ENCODE measurements at places on chromosomes 11 and 22.

GRCh38 chr11:113831314-113831713, 44.1 kb downstream of the USP28 start:
- H3K36me3 ChIP-seq, result peaks cover 3% of the 10 kb centered on the region
- H3K4me1 ChIP-seq, result no peaks in the 10 kb centered on the region
- no peak overlapping the region for H3K27ac ChIP-seq
- H3K4me3 ChIP-seq, result no peak overlapping the region
- no peak for DNase-seq

- H3K27ac ChIP-seq, result no peak overlapping the region
- no peaks in the 10 kb centered on the region for H3K27me3 ChIP-seq
- H3K4me3 ChIP-seq, result no peak overlapping the region
- DNase-seq, result no peak
- H3K36me3 ChIP-seq, result no peaks in the 10 kb centered on the region
Observed at GRCh38 chr11:127624306-127624856, 623.8 kb upstream of the KIRREL3 start.

DNA sequence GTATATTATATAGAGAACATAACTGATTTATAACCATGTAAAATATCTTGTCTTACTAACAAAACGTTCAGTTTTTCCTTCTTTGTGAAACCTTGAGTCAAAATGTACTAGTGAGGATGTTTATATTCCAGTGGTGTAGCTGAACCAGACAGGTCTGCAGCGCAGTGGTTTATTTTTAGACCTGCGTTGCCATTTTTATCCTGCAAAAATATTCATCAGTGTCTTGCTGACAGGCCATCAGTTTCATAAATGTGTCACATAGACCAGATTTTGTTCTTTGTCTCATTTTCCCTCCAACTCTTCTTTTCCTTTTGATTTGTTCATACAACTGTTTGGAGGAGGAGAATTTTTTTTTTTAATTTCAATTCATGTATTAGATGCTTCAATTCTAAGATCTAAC, 43.1 kb downstream of the HSD17B12 start:
- H3K4me1 ChIP-seq, result no peaks in the 10 kb centered on the region
- no peak overlapping the region for H3K27ac ChIP-seq
- no peak overlapping the region for H3K4me3 ChIP-seq
- H3K27me3 ChIP-seq, result no peaks in the 10 kb centered on the region
- DNase-seq, result no peak

DNA sequence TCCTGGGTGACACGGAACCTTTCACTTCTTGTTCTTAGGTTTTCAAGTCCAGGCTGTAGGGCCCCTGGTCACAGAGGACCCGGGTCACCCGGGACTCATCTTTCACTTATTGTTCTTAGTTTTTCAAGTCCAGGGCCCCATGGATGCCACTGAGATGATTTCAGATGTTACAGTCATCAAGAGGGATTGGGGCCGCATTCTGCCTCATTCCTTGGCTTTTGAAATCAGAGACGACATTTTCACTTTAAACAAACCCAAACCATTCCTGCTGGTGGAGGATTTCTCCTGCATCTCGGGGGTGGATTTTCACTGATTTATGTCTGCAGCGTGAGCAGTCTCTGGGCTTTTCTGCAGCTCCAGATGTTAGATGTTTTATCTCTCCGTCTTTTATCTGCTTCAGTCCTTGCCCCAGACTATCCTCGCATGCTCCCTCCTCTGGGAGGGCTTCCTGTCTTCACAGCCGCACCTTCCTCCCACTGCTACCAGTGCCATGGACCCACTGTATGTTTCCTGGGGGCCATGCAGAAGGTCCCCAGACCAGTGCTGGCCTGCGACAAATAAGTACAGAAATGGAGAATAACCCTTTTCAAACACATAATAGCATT, 27.4 kb downstream of the FBLN1 start:
- no peak overlapping the region for H3K27ac ChIP-seq
- no peaks in the 10 kb centered on the region for H3K27me3 ChIP-seq
- H3K36me3 ChIP-seq, result no peaks in the 10 kb centered on the region

DNA sequence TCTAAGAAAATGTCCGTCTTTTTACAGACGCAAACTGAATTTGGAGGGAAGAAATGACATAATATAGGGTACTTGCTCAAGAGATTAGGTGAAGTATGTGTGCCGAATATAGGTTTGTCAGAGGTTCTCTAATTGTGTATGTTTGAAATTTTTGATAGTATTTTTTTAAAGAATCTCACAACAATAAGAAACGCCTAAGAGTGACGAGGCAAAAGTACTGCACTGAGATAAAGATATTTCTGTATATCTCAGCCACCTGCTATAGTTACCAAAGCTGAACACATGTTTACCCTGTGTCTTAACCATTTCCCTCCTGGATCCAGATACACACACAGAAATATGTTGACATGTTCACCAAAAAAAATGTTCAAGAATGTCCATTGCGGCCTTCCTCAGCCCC, 92.0 kb downstream of the PRMT3 start:
- no peak overlapping the region for H3K27ac ChIP-seq
- DNase-seq, result no peak
- H3K4me3 ChIP-seq, result no peak overlapping the region
- H3K4me1 ChIP-seq, result peaks cover 5% of the 10 kb centered on the region
- no peaks in the 10 kb centered on the region for H3K36me3 ChIP-seq
- H3K27me3 ChIP-seq, result no peaks in the 10 kb centered on the region

GRCh38 chr22:25014896-25015755, 62.6 kb downstream of the KIAA1671 start:
- H3K4me1 ChIP-seq, result no peaks in the 10 kb centered on the region
- H3K36me3 ChIP-seq, result no peaks in the 10 kb centered on the region
- no peak for DNase-seq

- H3K4me1 ChIP-seq, result no peaks in the 10 kb centered on the region
- no peak overlapping the region for H3K4me3 ChIP-seq
Observed at GRCh38 chr11:124884869-124885479, 12.7 kb downstream of the ROBO4 start.

DNA sequence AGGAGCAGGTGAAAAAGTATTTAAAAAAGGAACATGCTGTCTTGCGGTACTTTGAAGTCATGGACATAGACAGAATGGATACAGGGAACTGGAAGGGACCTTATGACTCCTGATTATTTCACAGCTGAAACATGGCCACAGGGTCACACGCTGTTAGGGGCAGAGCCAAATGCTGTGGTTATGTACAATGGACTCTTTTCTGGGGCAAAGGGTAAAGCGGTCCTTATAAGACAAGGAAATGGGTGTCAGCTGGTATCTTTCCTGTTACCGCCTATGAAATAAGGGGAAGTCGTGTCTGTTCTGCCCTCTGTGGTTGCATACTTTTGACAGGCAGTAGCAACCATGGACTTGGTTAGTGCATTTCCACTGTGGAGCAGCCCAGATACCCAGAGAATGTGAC, 12.8 kb upstream of the ST14 start:
- peaks cover 9% of the 10 kb centered on the region for H3K4me1 ChIP-seq
- H3K27ac ChIP-seq, result no peak overlapping the region
- peaks cover 5% of the 10 kb centered on the region for H3K36me3 ChIP-seq
- H3K27me3 ChIP-seq, result no peaks in the 10 kb centered on the region

DNA sequence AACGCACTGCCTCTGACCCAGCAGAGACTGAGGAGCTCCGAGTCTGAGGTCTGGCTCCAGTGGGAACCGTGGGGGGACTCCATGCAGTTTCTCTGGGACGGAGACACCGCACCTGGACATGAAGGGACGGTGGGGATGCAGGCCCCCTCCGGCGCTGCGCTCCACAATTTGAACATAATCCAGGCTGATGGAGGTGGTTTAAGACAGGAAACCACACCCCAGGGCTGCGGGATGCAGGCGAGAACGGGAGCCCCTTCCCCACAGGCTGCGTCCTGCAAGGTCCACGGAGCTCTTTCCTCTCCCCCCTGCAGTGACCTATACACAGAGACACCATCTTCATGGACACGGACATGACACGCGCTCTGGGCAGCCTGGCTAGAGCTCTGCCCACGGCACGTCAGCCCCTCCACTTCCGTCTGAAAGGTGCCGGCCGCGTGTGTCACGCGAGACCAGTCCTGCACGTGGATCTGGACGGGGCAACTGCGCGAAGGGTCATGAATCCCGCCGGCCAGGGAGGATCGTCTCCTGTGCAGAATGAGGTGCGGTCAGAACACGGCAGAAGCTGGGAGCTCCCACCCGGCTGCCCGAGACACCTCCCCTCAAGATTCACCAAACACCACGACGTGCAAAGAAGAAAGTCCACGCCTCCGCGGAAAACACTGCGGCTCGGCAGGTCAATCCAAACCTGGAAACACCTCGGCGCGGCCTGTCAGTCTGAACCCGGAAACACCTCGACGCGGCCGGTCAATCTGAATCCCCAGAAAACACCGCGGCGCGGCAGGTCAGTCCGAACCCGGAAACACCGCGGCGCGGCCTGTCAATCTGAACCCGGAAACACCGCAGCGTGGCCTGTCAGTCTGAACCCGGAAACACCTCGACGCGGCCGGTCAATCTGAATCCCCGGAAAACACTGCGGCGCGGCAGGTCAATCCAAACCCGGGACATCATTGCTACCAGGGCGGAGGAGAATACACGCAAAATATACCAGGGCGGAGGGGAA, 212.4 kb downstream of the BRD1 start:
- H3K27me3 ChIP-seq, result no peaks in the 10 kb centered on the region
- no peaks in the 10 kb centered on the region for H3K36me3 ChIP-seq
- H3K27ac ChIP-seq, result no peak overlapping the region
- H3K4me3 ChIP-seq, result no peak overlapping the region
- no peak for DNase-seq

- no peaks in the 10 kb centered on the region for H3K27me3 ChIP-seq
- no peak overlapping the region for H3K4me3 ChIP-seq
- H3K27ac ChIP-seq, result no peak overlapping the region
- no peaks in the 10 kb centered on the region for H3K36me3 ChIP-seq
- H3K4me1 ChIP-seq, result no peaks in the 10 kb centered on the region
Observed at GRCh38 chr11:85137597-85137996, 489.5 kb downstream of the DLG2 start.

DNA sequence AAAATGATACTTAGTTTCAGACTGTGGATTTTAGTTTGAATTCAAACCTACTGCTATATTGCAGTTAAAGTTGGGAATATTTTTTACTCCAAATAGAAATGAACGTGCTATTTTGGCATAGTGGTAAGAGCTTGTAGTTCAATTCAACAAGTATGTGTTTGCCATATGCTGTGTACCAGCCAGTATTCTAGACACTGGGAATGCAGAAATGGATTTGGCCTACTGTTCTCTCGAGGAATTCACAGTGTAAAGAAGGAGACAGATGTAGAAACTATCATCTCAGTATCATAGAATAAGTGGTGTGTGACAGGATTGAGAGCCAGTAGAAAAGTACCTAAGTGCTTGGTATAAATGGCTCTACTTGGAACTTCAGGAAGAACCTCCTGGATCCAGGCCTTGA, 80.4 kb downstream of the ATXN10 start:
- H3K27me3 ChIP-seq, result no peaks in the 10 kb centered on the region
- H3K36me3 ChIP-seq, result no peaks in the 10 kb centered on the region
- no peak overlapping the region for H3K27ac ChIP-seq
- H3K4me1 ChIP-seq, result no peaks in the 10 kb centered on the region
- DNase-seq, result no peak

DNA sequence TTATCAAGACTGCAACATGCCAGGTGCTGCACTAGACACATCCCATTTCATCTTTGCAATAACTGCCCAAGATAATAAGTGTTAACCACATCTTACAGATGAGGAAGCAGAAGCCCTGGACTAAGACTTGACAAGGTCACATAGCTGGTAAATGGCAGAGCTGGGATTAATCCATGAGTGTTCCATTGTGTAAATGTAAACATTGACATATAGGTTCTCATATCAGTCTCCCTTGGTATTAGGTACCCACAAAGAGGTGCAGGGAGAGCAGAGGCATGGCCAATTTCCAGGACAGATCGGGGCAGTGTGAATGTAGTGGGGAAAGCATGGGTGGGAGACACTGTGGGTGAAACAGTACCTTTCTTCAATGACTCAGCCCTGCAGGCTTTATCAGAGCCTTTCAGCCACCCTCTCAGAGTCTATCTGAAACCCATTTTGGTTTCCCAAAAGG, 17.9 kb downstream of the MICAL2 start:
- no peaks in the 10 kb centered on the region for H3K27me3 ChIP-seq
- DNase-seq, result no peak
- no peak overlapping the region for H3K27ac ChIP-seq
- H3K4me1 ChIP-seq, result peaks cover 18% of the 10 kb centered on the region

Measured in CD8-positive, alpha-beta memory T cell (primary cell).